ENCODE measurements at places on chromosomes 5 and 9.

- no peak for DNase-seq
Observed at GRCh38 chr5:9888501-9888901, 258.4 kb upstream of the TAS2R1 start.

- DNase-seq: no peak
Observed at GRCh38 chr5:118776755-118777154, 211.6 kb downstream of the DTWD2 start.

DNA sequence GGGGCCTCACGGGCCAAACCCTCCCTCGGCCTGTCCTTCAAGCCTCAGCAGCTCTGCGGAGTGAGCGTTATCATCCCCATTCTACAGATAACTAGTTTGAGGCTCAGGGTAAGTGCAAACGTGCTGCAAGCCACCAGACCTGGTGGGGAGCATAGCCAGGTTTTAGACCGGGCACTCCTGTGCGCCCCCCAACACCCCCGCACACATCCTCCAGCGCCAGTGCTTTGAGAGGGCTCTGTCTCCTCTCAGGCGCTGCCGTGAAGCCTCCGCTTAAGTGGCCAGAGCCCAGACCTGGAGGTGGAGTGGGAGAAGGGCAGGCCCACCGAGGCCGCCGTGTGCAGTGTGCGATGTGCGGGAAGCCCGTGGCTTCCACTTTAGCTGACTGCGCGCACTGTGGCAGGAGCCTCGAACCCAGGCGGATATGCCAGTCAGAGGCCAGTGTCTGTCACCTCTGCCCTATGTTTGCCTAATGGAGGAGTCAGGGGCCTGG is 1.6 kb upstream of the MGAT1 start:
- no peak for DNase-seq

DNA sequence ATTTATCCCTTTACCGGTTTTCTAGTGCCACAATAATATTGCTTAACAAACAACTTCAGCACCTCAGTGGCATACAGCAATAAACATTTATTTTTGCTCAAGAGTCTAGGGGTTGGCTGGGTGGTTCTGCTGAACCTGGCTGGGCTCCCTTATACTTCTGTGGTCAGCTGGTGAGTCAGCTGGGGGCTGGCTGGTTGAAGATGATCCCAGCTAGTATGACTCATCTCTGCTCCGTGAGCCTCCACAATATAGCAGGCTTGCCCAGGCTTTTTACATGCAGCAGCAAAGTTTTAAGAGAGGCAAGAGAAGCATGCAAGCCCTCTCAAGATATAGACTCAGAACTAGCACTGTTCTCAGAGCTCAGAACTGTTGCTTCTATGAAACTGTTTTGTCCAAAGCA is 523.5 kb upstream of the CLINT1 start:
- DNase-seq: no peak

- DNase-seq: peak; percentile 89
Observed at GRCh38 chr5:174045470-174046025, at the start of gene NSG2. Gene NSG2, plus strand, starts transcription at chr5:174045706. Its CDS starts 1,050 bp downstream, at chr5:174046756.

- DNase-seq: no peak
Observed at GRCh38 chr5:15023266-15023665, 151.7 kb upstream of the ANKH start.

DNA sequence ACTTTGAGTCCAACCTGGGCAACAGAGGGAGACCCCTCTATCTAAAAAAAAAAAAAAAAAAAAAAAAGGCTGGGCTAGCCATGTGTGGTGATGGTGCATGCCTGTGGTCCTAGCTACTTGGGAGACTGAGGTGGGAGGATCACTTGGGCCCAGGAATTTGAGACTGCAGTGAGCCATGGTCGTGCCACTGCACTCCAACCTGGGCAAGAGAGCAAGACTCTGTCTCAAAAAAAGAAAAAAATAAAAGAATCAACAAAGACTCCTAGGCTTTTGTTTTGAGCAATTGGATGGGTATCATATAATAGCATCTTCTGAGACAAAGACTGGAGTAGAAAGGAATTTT is 481.7 kb upstream of the PAPPA start:
- DNase-seq: no peak
